ENCODE measurements at places on chromosomes 3 and 15.

GRCh38 chr3:4986175-4986781 is 7.0 kb downstream of the BHLHE40 start:
- no peak for DNase-seq

DNA sequence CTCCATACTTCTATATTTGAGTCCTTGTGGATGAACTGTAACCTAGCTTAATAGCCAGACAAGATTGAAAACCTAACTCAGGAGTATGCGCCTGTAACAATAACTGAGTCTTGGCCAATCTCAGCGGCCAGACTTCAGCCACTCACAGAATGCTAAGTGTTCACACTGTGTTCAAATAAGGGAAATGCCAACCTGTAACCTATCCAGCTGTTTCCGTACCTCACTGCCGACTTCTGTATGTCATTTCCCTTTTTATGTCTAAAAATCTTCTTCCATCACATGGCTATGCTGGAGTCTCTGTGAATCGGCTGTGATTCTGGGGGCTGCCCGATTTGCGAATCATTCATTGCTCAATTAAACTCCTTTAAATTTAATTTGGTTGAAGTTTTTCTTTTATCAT is 169.2 kb downstream of the NFKBIZ start:
- no peak for DNase-seq

DNA sequence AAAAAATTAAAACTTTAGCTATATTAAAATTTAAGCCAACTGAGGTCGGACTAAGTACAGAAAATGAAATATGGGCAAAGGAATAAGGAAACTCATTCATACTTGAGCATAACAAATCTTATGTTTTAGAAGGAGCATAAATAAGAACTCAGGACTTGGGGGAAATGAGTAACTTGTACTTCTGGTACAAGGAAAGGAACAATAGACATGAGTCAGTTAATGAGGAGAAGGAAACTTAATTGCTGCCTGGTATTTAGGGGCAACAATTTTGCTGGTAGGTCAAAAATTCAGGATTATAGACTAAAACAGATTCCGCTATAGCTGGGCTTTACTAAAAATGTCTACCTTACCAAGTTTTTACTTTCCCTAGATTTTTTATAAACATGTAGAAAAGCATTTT is 113.1 kb downstream of the MYO5A start:
- DNase-seq: no peak

GRCh38 chr3:126184465-126185000 is 4.1 kb upstream of the ALDH1L1 start:
- DNase-seq: no peak

DNA sequence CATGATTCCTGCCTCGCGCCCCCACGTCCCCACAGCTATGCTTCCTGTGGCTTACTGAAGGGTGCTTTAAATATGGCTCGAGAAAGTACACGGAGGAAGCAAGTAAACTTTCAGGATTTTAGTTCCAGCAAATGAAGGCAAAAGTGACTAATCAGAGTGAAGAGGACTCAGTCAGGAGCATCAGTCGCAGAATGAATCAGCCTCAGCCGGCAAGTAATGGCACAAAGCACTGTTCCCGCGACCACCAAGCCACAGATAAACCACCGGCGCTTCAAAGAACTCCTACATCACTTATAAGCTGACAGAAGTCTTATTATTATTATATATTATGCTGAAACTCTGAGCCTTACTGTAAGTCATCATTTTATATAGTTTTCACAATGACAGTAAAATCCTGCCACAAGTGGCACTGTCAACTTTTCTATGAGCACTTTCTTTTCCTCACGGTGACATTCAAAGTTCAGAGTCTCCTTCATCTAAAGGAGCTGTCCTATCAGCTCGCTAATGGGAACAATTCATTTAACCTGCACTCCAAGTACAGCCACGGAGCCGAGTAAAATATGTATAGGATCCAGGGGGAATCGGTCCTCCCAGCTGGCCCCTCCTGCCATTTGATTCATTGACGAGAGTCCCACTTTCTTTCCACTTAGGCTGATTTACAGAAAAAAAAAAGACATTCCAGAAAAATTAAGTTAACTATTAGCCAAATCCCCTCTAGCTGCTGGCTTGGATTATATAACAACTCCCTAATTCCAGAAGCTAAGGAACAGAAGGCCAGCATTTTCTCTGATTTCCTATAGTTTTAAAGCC is 217.0 kb upstream of the ICE2 start:
- peak; percentile 85 for DNase-seq

GRCh38 chr15:41879321-41879845 is 14.5 kb downstream of the SPTBN5 start:
- DNase-seq: no peak

- DNase-seq: no peak
Measured at GRCh38 chr15:66800584-66801235, 98.7 kb downstream of the SMAD6 start.

- no peak for DNase-seq
Measured at GRCh38 chr15:22902578-22902977, 64.1 kb downstream of the NIPA2 start.

DNA sequence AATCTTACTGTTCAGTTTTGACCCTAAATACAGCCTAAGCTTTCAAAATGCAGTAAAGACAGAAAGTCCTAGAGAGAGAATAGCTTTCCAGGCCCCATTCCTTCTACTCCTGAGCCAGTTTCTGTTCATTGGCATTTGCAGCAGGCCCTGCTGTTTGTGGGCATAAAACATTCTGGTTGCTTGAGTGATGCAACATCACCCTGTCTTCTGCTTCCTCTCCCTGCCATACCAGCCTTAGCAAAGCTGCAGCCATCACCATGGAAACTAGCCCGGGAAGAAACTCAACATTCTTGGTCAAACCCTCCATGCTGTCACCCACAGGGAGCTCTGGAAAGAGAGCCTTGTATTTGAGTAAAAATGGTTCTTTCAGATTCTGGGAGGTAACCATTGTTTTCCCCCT is 325.7 kb downstream of the MAGI1 start:
- DNase-seq: no peak

- DNase-seq: no peak
Measured at GRCh38 chr3:135865085-135865484, 100.4 kb upstream of the PPP2R3A start.

GRCh38 chr3:151899996-151900395 is 26.6 kb downstream of the SUCNR1 start:
- DNase-seq: no peak

- no peak for DNase-seq
Measured at GRCh38 chr3:71987089-71987735, 202.3 kb upstream of the PROK2 start.

DNA sequence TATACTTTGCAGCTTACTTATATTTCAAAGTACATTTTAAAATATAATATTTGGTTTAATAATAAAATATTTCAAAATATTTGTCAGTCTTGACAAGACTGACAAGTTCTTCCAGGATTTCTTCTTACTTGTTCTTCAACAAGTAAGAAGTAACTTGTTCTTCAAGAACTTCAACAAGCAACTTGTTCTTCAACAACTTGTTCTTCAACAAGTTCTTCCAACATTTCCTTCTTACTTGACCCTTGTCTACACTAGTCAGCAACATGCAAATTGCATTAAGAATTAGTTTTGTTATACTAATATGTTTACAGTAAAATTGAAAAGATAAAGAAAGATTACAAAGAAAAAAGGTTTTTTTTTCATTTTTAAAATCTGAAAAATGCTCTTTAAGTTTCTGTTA is 731.7 kb downstream of the NSUN3 start:
- no peak for DNase-seq

- no peak for DNase-seq
Measured at GRCh38 chr15:61159901-61160300, 69.2 kb downstream of the RORA start.

- peak; percentile 60 for DNase-seq
Measured at GRCh38 chr15:62067448-62068044, 769 bp downstream of the C2CD4A start.

DNA sequence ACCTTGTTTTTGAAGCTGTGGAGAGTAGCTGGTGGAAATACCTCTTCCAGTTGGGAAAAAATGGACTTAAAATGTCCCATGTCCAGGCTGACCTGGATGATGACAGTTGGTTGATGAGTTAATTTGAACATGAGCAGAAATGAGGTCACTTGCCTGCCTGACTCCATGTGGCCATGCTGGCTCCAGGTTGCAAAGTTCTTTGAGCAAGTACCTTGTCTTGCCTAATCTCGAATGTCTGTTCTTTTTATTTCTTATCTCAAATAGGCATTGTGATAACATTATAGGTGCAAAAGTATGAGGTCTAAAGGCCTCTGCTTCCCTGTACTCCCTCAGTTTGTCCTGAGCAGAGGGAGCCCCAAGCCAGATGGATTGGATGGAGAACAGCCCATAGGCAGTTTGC is 9.0 kb downstream of the MAPKBP1 start:
- DNase-seq: no peak

DNA sequence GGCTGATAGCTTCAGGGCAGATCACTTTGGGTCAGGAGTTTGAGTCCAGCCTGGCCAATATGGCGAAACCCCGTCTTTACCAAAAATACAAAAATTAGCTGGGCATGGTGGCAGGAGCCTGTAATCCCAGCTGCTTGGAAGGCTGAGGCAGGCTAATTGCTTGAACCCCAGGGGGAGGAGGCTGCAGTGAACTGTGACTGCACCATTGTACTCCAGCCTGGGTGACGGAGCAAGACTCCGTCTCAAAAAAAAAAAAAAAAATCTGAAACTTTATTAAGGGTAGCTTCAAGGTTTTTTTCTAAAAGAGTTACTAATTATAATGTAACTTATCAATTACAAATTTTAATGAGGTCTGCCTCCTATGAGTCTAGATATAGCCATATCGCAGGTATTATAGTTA is 5.1 kb downstream of the NECTIN3 start:
- DNase-seq: no peak

GRCh38 chr15:92277776-92278175 is 115.9 kb upstream of the ST8SIA2 start:
- peak; percentile 21 for DNase-seq

DNA sequence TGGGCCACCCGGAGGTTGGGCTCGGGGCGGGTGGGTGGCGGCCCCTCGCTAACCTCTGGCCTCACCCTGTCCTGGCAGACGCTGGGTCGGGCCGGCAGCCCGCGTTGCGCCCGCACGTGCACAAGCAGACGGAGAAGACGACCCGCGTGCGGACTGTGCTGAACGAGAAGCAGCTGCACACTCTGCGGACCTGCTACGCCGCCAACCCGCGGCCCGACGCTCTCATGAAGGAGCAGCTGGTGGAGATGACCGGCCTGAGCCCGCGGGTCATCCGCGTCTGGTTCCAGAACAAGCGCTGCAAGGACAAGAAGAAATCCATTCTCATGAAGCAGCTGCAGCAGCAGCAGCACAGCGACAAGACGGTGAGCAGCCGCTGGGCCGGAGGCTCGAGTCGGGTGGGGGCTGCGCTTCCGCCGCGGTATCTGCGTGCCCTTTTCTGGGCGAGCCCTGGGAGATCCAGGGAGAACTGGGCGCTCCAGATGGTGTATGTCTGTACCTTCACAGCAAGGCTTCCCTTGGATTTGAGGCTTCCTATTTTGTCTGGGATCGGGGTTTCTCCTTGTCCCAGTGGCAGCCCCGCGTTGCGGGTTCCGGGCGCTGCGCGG is 3.7 kb downstream of the ISL2 start:
- peak; percentile 60 for DNase-seq

GRCh38 chr3:197500812-197501211 is 55.0 kb downstream of the BDH1 start:
- no peak for DNase-seq

DNA sequence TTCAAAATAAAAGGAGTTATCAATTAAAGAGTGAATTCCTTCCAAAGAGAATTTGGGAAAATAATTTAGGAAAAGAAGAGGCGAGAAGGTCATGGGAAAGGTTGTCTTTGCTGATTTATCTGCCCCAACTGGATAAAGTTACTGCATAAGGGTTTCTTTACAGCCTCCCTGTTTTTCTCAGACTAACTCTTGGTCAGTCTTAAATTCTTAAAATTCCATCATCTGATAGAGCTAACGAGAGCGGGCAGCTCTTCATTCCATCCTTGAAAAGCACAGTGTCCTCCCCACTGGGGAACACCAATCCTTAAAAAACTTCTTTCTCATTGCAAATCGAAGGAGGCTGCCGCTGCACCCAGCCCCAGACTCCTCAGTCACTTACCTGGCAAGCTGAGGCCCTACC is 107.2 kb downstream of the PGPEP1L start:
- no peak for DNase-seq

- DNase-seq: no peak
Measured at GRCh38 chr3:105649480-105649879, 219.3 kb downstream of the CBLB start.

GRCh38 chr3:34207002-34207401 is 408.6 kb downstream of the PDCD6IP start:
- no peak for DNase-seq

DNA sequence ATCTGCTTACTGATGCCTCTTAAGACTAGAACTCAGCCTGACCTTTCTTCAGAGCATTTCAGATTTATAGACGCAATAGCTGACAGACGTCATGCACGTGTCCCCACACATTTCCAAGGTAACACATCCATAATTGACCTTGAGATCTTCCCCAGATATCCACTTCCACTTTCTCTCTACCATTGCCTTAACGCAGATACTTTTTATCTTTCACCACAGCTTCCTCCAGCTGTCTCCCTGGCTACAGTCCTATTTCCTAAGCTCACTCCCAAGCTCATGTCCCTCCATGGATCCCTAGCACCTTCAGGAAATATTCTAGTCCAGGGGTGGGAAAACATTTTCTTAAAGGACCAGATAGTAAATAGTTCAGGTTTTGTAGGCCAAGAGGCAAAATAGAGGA is 173.0 kb upstream of the MITF start:
- DNase-seq: no peak

- DNase-seq: no peak
Measured at GRCh38 chr3:172204716-172205115, 165.3 kb downstream of the FNDC3B start.

Data from activated T-cell treated with anti-CD3 and anti-CD28 coated beads, Interleukin-2, amount 50 U/mL, for 48 hours (primary cell).